ENCODE measurements at places on chromosomes 3 and 15.

- no peak for DNase-seq
Observed at GRCh38 chr3:195697582-195698324, 23.0 kb upstream of the MUC20 start.

- no peak for DNase-seq
Observed at GRCh38 chr3:69999140-70000027, at the start of gene SAMMSON. SAMMSON (plus strand) TSS chr3:69999733.

DNA sequence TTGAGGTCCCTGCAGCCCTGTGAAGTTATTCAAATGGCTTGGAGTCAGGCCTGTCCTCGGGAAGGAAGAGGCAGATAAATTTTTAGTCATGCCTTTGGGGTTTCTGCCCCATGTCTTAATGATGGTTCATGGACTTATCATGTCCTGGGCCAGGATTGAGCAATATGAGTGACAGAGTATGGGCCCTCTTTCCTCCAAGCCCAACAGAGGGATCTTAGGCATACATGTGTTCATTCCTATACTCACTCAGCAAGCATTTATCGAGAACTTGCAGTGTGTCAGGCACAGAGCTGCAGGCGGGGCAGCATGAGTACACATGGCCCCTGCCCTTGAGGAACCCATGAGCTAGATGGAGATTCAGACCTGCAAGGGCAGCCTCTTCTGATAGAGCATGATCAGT, 6.2 kb downstream of the ESYT3 start:
- no peak for DNase-seq

DNA sequence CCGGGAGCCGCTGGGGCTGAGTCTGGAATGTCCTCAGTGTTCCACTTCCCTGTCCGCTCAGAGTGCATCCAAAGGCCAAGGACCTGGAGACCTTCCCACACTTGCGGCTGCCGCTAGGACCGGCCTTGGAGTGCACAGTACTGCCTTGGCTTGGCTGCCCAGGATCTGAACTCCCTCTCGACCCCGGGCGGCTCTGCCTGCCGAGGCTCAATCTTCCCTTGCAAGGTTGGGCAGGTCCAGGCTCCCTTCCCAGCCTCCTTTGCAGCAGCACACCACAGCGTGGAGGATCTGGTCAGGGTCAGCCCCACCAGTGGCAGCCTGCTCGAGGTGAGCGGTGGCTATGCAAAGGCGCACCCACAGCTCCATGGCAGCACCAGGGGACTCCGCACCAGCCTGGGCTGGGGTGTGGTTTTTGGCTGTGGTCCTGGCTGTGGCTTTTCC, 69.2 kb downstream of the PLXNA1 start:
- DNase-seq: no peak

GRCh38 chr3:102140116-102140515, 290.8 kb downstream of the NFKBIZ start:
- no peak for DNase-seq

Data from HuH-7.5 (cell line).